ENCODE measurements at places on chromosomes 16 and 17. TPM values are rescaled to one million over a fixed set of nuclear protein-coding genes. Genes with fewer than 3 reads are reported as not detected.

The PNPO gene
- 36.5 TPM for total RNA-seq

The C17orf67 gene
- total RNA-seq, result 5.1 TPM

The ADAM11 gene
- total RNA-seq, result 0.25 TPM

The CCDC78 gene
- total RNA-seq, result 2.3 TPM

The TBC1D3C gene
- not detected for total RNA-seq

The PPP4C gene
- 136 TPM for total RNA-seq

DNA sequence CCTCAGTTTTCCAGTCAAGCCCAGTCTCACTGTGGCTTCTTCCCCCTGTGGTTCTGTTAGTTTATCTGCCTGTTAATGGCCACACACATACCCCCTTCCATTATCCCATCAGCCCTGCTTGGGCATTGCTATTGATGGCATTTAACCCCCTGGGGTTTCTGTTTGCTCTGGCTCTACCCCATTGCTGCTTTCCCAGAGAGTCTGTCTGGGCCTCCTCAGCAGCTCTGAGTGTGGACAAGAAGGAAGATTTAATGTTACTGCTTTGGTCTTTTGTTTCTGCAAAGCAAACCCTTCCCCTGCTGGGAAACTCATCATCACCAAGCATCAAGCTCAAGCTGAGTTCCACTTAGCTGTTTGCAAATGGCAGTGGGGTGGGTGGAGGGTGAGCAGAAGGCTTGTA lies 162.7 kb downstream of the CCT6B start:
- no peak overlapping the region for H3K27ac ChIP-seq
- no peak for DNase-seq
- H3K4me3 ChIP-seq, result no peak overlapping the region
- H3K4me1 ChIP-seq, result no peaks in the 10 kb centered on the region

GRCh38 chr16:10878644-10879501 lies 1.9 kb downstream of the CIITA start:
- H3K4me1 ChIP-seq, result peaks cover 74% of the 10 kb centered on the region
- DNase-seq, result peak; percentile 58
- peak overlapping the region; percentile 87 for H3K27ac ChIP-seq
- H3K36me3 ChIP-seq, result peaks cover 14% of the 10 kb centered on the region
- H3K27me3 ChIP-seq, result peaks cover 25% of the 10 kb centered on the region
- H3K4me3 ChIP-seq, result peak overlapping the region; percentile 84

DNA sequence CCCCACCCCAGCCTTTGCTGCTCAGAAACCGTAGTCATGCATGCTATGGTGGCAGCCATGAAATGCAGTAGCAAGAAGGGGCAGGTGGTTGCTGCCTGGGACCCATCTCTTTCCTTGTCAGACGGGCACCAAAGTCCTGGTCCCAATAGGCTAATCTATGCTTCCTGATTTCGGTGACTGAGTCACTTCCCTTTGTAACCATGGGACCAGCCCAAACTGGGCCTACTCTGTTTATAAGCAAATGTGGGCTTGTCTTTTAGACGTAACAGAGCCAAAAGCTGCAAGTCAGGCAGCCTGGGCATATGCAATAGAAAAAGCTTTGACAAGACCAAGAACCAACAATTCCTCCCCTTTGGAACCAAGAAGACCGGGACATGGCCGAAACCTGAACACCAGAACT lies 99.1 kb upstream of the RBBP6 start:
- no peaks in the 10 kb centered on the region for H3K36me3 ChIP-seq
- no peak overlapping the region for H3K27ac ChIP-seq
- no peaks in the 10 kb centered on the region for H3K27me3 ChIP-seq
- H3K4me3 ChIP-seq, result no peak overlapping the region
- DNase-seq, result no peak
- no peaks in the 10 kb centered on the region for H3K4me1 ChIP-seq

- peaks cover 7% of the 10 kb centered on the region for H3K4me1 ChIP-seq
- H3K4me3 ChIP-seq, result no peak overlapping the region
- no peaks in the 10 kb centered on the region for H3K36me3 ChIP-seq
- H3K27me3 ChIP-seq, result peaks cover 9% of the 10 kb centered on the region
These were observed 8.0 kb downstream of the SPPL2C start for GRCh38 chr17:45852535-45853297.

DNA sequence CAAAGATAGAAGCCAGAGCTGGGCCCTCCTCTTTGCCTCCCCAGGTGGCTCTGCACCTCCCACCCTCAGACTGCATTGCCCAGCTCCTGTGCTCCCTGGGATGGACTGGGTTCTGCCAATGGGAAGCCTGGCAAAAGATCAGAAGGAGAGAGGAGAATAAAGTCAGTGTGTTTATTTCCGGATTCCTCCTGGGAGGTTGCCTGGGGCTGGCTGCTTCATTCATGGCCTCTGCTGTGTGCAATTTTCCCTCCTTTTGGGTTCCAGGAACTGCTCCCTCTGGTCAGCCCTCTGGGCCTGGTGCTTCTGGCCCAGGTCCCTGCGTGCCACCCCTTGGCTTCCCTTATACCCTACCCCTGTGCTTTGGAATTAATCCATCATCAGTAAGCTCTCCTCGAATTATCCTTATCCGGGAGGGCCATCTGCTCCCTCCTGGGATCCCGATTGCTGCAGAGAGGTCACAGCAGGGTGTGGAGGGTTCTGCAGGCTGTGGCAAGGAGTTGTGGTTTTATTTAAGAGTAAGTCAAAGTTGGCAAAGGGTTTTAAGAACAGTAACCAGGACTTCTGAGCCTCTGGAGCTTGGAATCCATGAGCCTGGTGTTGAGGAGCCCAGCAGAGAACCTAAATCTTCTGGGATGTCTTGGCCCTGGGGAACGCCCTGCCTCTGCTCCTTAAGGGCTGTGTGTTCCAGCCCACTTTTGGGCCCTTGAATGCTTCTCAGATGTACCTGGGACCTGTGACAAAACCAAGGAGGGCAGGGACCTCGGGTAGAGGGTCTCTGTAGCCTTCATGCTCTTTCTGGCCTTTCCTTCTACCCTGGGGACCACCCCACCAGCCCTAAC lies 8.2 kb upstream of the MMP2 start:
- no peak overlapping the region for H3K27ac ChIP-seq
- no peaks in the 10 kb centered on the region for H3K36me3 ChIP-seq
- DNase-seq, result no peak
- peaks cover 6% of the 10 kb centered on the region for H3K4me1 ChIP-seq
- H3K27me3 ChIP-seq, result no peaks in the 10 kb centered on the region
- H3K4me3 ChIP-seq, result no peak overlapping the region

DNA sequence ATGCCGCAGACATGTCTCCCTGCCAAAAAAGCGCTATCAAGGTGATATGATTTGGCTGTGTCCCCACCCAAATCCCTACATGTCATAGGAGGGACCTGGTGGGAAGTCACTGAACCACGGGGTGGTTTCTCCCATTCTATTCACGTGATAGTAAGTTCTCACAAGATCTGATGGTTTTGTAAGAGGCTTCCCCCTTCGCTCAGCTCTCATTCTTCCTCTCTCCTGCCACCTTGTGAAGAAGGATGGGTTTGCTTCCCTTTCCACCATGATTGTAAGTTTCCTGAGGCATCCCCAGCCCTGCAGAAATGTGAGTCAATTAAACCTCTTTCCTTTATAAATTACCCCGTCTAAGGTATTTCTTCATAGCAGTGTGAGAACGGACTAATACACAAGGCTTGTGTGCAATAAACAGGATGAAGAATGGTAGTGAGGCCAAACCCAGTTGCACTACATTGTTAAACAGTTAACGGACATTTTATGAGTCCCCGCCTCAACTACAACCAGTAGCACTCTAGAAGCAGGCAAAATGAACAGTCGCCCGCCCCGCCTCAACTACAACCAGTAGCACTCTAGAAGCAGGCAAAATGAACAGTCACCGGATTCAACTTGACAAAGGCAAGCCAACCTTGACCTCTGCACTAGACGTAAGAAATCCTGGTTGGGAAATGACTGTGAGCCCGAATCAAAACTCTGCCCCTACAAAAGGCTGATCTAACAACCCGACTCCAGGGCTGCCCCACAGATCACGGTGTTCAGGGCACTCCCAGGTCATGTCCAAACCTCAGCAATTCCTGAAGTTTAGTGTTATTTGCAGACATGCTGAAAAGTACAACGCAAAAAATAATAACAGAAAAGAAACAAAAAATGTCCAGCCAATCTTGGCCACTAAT lies 26.3 kb downstream of the VPS53 start:
- H3K27me3 ChIP-seq, result no peaks in the 10 kb centered on the region
- peaks cover 19% of the 10 kb centered on the region for H3K36me3 ChIP-seq
- H3K4me1 ChIP-seq, result peaks cover 9% of the 10 kb centered on the region
- peak; percentile 29 for DNase-seq
- no peak overlapping the region for H3K4me3 ChIP-seq
- no peak overlapping the region for H3K27ac ChIP-seq

DNA sequence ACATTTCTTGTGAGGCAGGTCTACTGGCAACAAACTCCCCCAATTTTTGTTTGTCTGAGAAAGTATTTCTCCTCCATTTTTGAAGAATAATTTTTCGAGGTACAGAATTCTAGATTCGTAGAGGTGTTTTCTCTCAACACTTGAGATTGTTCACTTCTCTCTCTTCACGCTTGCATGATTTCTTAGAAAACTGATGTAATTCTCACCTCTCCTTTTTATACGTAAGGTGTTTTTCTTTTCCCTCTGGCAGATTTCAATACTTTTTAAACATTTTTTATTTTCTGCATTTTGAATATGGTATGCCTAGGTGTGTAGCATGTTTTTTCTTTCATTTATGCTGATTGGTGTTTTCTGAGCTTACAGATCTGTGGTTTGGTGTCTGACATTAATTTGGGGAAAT lies 201.5 kb upstream of the AXIN2 start:
- no peak overlapping the region for H3K27ac ChIP-seq
- H3K27me3 ChIP-seq, result peaks cover 3% of the 10 kb centered on the region
- no peak overlapping the region for H3K4me3 ChIP-seq
- DNase-seq, result no peak
- H3K36me3 ChIP-seq, result no peaks in the 10 kb centered on the region

DNA sequence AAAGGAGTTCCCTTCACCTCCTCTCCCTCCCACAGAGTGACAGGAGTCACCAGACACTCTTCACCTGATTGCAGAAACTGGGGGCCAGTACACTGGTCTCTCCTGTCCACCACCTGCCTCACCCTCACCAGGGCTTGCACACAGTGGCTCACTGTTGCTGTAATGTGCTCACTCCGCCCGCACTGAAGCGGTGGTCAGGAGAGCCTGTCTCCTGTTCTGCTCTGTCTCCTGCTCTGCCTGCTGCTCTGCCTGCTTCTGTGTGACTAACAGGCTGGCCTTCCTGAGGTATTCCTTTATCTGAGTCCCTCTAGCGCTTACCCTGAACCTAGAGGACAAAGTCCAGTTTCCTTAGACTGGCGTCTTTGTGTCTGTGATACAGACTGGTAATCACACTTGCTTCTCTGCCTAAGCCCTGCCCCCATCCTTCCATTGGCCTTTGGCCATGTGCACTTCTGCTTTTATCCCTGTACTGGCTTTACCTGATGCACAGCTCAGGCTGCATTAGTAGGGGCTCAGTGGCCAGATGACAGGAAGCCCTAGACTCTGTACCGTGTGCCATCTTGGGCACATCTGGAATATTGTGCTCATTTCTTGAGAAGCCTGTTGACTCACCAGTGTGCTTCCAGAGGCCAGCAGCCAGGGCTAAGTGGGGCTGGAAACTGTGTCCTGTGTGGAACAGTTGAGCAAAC lies 13.3 kb downstream of the PROCA1 start:
- no peaks in the 10 kb centered on the region for H3K4me1 ChIP-seq
- no peak overlapping the region for H3K27ac ChIP-seq
- H3K36me3 ChIP-seq, result peaks cover 64% of the 10 kb centered on the region
- H3K4me3 ChIP-seq, result no peak overlapping the region
- H3K27me3 ChIP-seq, result no peaks in the 10 kb centered on the region
- DNase-seq, result no peak

- peaks cover 55% of the 10 kb centered on the region for H3K4me1 ChIP-seq
- H3K36me3 ChIP-seq, result peaks cover 45% of the 10 kb centered on the region
- no peak overlapping the region for H3K4me3 ChIP-seq
- no peak overlapping the region for H3K27ac ChIP-seq
- no peak for DNase-seq
These were observed 38.3 kb downstream of the PRKCA start for GRCh38 chr17:66340720-66341119.

DNA sequence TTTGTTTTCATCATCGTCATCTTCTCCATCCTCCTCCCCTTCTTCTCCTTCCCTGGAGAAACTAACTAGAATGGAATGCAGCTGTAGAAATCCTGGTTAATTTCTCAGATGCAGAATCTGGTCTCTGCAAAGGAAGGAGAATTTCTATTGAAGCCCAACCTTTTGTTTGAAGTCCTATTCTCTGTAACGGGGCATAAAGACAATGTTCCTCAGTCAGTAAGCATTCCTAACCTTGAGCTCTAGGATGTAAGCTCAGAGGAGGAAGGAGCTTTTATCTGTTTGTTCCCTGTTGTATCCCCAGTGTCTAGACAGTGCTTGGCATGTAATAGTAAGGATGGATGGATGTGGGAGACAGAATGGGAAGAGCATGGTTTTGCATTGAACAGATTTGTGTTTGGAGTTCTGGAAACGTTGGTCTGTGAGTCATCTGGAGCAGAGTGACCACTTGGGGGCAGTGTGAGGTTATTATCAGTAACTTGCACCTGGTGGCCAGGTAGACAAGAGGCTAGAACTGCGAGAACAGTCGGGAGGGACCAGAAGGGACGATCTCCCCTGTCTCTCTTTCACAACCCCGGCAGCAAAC lies 363.7 kb downstream of the SNX29 start:
- no peaks in the 10 kb centered on the region for H3K36me3 ChIP-seq
- no peaks in the 10 kb centered on the region for H3K27me3 ChIP-seq
- no peak overlapping the region for H3K27ac ChIP-seq
- H3K4me1 ChIP-seq, result no peaks in the 10 kb centered on the region

GRCh38 chr17:1055231-1055630 lies 58.3 kb downstream of the TIMM22 start:
- no peaks in the 10 kb centered on the region for H3K4me1 ChIP-seq
- no peak for DNase-seq
- H3K27me3 ChIP-seq, result no peaks in the 10 kb centered on the region
- H3K36me3 ChIP-seq, result peaks cover 35% of the 10 kb centered on the region
- no peak overlapping the region for H3K27ac ChIP-seq
- H3K4me3 ChIP-seq, result no peak overlapping the region

DNA sequence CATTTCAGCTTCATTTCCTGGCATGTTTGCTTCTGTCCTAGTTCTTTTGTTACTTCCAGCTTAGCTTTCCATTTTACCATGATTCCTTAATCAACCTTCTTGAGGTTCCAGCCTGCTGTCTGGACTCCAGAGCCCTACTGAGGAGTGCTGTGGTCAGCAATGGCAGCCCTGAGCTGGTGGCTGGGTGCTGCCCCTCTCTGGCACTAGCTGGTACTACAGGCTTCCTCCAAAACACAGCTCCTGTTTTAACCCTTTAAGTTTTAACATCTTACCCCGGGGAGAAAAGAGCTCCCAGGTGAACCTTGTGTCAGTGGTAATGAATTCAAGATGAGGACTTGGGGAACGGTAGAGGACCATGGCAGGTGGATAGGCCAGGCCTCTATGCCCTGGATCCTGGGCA lies 395.5 kb downstream of the TMEM114 start:
- H3K36me3 ChIP-seq, result no peaks in the 10 kb centered on the region
- H3K27ac ChIP-seq, result no peak overlapping the region
- no peak overlapping the region for H3K4me3 ChIP-seq
- no peaks in the 10 kb centered on the region for H3K4me1 ChIP-seq
- H3K27me3 ChIP-seq, result no peaks in the 10 kb centered on the region

- peaks cover 9% of the 10 kb centered on the region for H3K36me3 ChIP-seq
- peak overlapping the region; percentile 14 for H3K4me3 ChIP-seq
- H3K27me3 ChIP-seq, result no peaks in the 10 kb centered on the region
- peaks cover 41% of the 10 kb centered on the region for H3K4me1 ChIP-seq
- H3K27ac ChIP-seq, result peak overlapping the region; percentile 77
These were observed 5.2 kb downstream of the NAGLU start for GRCh38 chr17:42541041-42541833.

GRCh38 chr16:606656-607307 lies 16.9 kb downstream of the RAB40C start:
- peaks cover 2% of the 10 kb centered on the region for H3K36me3 ChIP-seq
- H3K4me1 ChIP-seq, result peaks cover 7% of the 10 kb centered on the region
- DNase-seq, result no peak
- H3K4me3 ChIP-seq, result no peak overlapping the region
- no peaks in the 10 kb centered on the region for H3K27me3 ChIP-seq
- no peak overlapping the region for H3K27ac ChIP-seq
